ENCODE measurements at places on chromosomes 1 and 21. TPM values are rescaled to one million over a fixed set of nuclear protein-coding genes. Genes with fewer than 3 reads are reported as not detected.

- no peak for DNase-seq
These were observed 631.9 kb upstream of the ADGRL4 start for GRCh38 chr1:79638382-79638781.

DNA sequence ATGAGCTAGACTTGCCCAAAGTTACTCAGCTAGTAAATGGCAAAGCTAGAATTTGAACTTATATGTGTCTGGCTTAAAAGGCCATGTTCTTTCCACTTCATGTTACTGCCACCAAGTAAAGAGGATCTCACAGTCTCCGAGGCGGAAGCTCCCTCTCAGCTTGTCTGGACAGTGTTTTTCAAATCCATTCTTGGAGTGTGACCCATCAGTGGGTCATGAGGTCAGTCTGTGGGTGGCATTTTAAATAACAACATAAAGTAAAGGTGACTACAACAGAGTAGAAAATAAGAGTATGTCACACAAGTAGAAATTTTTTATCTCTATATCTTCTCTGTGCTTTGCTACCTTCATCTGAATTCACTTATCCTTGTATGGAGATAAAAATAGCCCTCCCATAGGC is 3.2 kb upstream of the HMGB4 start:
- no peak for DNase-seq

- no peak for DNase-seq
These were observed 513 bp downstream of the PBX1 start for GRCh38 chr1:164559342-164560051.

DNA sequence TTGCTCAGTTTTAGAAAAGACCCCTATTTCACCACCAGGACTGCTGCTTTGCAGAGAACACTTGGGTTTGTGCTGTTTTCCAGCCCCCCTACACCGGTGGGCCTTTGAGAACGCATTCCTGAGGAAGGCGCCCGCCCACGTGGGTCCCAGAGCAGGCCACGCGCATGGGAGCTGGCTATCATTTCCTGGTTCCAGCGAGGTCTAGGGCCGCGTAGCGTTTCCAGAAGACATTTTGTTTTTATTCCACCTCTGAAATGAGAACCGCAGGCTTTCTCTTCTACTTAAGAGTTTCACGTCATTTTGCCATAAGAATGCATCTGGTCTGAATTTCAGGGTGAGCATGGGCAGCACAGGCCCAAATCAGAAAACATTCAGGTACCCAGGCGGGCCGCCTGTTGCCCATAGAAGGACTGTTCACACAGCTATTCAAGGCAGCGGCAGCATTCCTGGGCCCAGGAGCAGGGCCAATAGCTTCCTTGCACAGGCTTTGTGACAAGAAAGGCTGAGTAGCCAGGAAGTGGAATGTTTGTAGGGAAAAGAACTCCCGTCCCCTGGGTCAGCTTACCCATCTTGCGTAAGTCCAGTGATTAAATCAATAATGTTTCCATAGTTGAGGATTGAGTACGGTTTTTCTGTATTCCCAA is 1.4 kb upstream of the KLHL21 start:
- peak; percentile 16 for DNase-seq

- DNase-seq: no peak
These were observed 917 bp downstream of the RAP1A start for GRCh38 chr1:111620441-111620971.

DNA sequence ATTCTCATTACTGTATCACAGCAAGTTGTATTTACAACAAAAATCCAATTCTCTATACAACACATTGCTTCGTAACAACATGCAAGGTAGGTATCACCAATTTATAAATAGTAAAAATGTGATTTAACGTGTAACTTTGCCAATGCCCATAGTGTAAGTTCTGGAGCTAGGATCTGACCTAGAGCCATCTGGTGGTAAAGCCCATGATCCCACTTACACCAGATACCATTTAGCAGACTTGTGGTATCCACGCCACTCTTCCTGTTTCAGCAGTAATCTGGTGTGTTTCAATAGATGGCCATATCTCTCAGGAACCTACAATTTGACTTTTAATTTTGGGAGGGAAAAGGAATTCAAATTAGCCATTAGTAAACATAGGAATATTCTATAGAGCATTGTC is 10.2 kb downstream of the SETSIP start:
- DNase-seq: no peak

DNA sequence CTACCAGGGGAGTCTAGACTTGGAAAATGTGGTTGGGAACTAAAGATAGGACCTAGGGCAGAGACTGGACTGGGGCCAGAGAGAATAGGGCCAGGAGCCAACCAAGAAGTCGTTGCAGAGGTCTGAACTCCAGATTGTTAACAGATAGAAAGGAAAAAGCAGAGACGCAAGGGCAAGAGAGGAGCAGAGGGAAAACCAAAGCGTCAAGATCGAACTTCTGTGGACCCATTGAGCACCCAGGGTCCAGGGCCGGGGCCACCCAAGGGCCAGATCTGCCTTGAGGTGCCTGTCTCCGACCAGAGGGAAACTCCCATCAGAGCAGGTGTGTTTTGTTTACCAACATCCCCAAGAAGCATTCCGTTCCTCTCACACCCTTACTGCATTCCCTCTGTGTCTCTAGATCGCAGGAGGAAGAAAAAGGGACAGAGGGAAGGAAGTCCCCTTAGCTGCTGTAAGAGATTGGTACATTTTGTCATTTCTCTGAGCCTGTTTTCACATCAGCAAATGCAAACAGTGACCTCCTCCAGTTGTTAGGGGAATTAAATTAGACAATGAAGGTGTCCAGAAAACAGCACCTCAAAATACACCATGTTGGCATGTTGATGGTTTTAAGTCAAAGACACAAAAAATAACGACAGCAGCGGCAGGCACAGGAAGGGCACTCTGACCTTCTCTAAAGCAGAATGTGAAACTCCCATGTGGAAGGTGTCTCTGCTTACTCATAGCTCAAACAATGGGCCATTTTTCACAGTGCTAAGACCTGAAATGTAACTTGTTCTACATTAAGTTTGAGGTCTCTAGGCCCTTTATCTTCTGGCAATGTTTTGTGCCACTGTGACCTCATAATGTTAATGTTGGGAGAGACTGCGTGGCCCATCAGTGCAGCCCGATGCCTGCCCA is 105.8 kb upstream of the RAB4A start:
- no peak for DNase-seq

DNA sequence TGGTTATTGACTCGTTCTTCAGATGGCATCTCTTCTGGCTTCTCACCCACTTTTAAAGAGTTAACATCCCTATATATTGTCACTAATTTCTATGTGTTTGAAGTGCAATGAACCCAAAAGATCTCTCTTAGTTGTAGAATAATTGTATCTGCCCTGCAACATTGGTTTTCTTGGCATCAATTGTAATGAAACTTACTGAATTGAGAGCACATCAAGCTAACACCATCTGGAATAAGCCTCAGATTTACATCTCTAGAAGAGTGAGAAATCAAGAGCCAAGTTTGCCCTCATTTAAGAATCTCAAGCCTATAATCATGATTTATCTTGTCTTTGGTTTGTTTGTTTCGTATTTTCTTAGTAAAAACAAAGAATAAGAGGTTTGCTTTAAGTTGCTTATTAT is 372.6 kb upstream of the LRRC7 start:
- no peak for DNase-seq

DNA sequence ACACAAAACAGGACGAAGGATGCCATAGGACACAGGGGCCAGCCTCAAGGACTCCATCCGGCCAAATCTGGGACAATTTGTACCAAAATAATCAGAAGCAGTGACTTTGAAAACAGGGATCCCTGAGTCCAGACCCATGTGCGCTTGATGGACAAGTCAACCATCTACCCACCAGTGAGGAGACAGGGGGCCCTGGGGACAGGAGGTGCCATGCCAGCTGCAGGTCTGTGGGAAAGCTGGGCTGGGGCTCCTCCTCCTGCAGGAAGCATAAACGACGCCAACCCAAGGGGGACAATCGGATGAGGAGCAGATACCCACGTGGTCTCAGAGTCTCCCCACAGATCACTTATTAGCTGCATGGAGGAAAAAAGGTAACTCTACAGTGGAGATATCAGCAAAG is 50.6 kb downstream of the NPHP4 start:
- DNase-seq: no peak

DNA sequence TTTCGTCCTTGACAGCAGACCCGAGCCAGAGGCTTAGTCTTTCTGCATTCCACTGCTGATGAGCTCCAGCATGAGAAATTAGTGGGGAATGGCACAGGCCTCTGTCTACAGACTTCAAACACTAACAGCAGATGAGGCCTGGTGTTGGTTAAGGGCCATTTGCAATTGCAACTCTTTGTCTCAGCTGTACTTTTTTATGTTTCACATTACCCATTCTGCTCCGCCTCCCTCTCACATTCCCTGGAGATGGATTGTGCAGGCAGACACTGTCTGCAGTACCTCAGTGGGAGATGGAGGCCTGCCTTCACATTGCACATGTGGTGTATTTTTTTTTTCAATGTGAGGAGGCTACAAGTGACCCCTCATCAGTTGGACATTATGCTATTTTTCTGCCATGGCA is 370.2 kb downstream of the DUSP10 start:
- no peak for DNase-seq

GRCh38 chr1:24186031-24186710 is 918 bp downstream of the IFNLR1 start:
- DNase-seq: no peak

Gene USF1
- 67.7 TPM for total RNA-seq

Gene CADM3
- total RNA-seq: not detected

All from CD8-positive, alpha-beta memory T cell (primary cell).